NCI-H1105 treated with DMSO at 0.1 percent for 48 hours (cell line): ENCODE measurements at places on chromosomes 5 and 9.
A peak's percentile ranks its signal among the peaks of the same experiment; 100 is the strongest.

DNA sequence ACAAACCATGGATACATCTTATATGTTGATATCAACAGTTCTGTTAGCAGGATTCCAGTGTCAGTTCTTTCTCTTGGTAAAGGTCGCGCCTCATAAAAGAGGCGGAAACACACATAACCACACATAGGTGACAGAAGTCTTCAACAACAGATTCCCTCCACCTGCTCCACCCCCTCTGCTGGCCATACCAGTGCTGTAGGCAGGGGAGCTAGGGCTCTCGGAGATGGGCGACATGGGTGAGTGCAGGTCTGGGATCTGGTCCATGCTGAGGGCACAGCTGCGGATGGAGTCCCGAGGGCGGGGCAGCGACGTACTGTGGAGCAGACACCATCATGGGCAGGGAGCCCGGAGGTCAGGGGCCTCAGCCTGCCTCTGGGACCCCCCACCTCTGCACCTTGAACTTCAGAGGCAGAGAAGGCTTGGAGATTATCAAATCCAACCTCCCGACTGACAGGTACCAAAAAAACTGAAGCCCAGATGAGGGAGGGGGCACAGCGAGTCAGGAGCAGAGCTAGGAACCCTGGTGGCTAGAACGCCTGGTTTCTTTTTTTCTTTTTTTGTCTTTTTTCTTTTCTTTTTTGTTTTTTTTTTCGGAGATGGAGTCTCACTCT is 12.0 kb upstream of the TOR2A start:
- no peak for DNase-seq

GRCh38 chr5:617896-618295 is 5.8 kb downstream of the CEP72 start:
- no peak for DNase-seq

DNA sequence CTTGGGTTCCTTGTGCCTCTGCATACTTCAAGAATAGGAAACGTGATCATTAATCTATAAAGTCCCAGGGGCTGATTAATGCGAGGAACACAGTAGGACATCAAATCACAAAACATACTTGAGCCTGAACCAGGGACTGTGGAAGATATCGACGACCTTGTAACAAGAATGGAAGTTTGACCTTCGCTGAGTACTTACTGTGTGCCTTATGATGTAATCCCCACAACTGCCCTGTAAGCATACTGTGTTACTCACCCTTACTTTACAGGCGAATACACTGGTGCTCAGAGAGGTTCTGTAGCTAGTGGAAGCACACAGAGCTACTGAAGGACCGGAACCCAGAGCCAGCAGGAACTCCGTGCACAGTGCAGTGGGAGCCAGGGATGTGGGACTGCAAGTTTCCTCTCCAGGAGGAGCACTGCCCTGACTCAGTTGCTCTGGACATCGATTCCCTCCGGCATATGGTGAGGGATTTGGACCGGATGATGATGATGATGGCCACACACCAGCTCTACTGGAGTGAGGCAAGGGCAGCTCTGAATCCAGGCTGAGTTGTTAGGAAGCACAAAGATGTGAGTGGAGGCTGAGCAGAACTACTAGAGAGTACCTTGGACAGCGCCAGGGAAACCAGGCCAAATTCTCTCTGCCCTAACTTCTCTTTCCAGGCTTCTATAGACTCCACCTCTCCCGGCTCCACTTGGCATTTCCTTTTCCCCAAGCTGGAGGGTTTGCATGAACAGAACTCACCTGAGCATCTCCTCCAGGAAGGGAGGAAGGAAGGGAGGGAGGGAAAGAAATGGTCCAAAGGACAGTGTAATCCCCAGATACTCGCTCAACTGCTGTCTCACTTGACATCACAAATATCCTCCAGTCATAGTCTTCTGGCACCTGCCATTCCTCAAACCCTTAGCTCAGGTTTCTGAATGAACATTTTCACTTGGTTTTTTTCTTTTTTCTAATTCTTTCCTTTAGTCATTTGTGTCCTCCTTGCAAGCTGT is 1.5 kb upstream of the GABBR2 start:
- no peak for DNase-seq

DNA sequence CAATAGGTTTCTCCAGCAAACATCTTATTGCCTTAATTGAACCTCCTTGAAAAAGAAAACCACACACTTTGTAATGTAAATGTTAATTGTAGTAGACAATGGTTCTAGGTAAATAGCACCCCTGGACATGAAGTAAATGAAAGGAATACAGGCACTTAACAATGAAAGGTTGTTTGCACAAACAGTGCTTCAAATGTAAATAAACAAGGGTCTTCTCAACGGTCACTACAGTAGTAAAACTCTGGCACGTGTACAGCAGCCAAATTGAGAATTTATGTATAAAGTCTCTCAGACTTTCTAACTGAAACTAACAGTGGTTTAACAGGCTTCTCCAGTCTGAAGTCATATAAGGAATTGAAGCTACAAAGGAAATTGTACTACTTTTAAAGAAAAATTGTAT is 218.3 kb downstream of the MEF2C start:
- peak; percentile 79 for DNase-seq

- DNase-seq = no peak
These were observed 248.6 kb upstream of the ANKRD55 start for GRCh38 chr5:56481428-56482357.

- DNase-seq = no peak
These were observed 56.2 kb downstream of the SSBP2 start for GRCh38 chr5:81694726-81695125.

- no peak for DNase-seq
These were observed 128.7 kb downstream of the ATG10 start for GRCh38 chr5:82100303-82101077.

- DNase-seq = no peak
These were observed 6.4 kb upstream of the CFAP90 start for GRCh38 chr5:7857361-7857760.

- no peak for DNase-seq
These were observed 13.8 kb downstream of the SNX30 start for GRCh38 chr9:112764344-112764743.

DNA sequence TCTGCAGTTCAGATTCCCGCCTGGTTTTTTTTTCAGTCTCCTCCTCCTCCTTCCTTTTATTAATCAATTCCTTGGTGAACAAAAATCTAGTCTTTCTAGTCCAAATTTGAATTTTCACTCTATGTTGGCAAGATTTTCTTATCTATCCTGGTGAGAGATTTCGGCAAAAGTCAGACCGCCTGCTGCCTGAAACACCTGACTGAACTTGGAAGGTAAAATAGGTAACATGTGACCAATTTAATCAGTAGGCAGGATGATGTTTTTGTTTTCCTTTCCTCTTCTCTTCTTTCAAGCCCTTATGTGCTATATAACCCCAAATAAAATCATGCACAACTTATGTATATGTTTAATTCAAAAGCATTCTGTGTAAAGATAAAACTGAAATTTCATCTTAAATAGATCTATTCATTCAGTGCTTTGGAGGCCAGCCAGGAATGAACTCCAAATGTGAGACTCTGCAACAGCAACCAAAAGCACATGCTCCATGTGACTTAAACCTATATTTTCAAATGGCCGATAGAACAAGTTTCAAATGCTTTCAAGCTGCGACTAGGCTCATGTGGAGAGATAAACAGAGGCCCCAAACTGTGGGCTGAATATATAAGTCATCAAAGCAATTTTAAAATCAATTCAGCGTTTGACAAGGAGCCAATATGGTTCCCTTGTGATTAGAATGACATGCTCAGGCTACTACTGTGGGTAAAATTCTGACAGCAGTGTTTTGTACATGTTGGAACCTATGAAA is 100.4 kb upstream of the SEMA6A start:
- DNase-seq = no peak

DNA sequence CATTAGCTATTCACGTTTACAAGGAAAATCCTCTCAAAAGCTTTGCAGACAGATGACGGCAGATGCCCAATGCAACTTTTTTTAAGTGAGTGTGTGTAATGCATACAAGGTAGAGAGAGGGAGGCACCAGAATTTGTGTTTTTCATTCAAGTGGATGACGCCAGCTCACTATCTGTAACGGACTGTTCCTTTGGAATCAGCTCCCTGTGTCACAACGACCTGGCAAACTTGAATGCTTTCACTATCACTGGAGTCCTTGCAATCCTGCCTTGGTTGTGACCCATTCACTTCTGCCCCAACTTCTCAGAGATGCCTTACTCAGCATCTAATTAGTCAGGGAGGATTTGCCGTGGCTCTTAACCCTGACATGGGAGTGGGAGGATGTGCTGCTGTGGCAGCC is 148.5 kb downstream of the BNC2 start:
- no peak for DNase-seq

DNA sequence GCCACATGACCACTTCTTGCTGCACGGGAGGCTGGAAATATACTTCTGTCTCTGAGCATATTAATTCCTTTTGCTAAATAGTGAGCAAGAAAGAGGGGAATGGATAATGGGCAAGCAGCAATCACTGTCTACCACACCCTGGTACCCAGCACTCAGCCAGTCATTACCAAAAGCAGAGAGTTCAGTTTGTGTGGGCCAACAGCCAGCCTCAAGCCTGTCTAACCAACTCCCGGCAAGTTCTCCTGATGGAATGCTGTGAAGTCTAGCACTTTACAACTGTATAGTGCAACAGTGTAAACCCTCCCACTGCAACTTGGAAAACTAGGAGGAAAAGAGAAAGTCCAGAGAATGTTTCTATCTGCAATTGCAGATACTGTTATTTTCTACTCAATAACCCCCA is 47.8 kb downstream of the PLK2 start:
- DNase-seq = no peak

DNA sequence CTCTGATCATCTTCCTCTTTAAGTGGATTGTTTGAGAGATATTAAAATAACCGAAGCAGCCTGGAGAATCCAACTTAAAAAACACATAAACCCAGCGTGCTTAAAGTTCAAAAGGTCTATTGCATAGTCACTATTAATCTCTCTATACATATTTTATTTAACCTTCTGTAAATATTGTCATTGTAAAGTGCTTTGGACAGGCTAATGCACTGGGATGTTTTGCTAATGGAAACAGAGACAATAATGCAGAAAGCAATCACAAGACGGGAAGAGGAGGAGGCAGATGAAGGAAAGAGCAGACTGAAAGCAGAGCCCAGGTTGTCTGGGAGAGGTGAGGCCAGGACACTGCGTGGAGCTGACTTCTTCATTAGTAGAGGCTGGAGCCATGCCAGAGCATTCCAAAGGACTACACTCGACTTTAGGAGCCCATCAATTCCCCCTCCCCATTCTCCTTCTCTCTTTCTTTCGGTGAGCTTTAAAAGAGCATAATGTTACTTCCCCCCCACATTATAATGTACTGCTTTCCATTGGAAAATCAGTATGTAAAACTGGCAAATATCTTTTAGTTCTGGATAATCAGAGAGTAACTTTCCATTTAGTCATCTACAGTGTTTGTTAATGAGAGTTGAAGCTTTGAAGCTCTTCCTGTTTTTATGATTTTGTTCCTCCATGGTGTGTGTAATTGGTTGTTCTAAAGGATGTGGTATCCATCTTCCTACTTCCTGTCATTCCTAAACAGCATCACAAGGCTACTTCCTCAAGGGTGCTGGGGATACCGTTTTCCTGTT is 307.3 kb upstream of the MPDZ start:
- no peak for DNase-seq

GRCh38 chr5:151721087-151721646 is 34.5 kb upstream of the SPARC start:
- no peak for DNase-seq

DNA sequence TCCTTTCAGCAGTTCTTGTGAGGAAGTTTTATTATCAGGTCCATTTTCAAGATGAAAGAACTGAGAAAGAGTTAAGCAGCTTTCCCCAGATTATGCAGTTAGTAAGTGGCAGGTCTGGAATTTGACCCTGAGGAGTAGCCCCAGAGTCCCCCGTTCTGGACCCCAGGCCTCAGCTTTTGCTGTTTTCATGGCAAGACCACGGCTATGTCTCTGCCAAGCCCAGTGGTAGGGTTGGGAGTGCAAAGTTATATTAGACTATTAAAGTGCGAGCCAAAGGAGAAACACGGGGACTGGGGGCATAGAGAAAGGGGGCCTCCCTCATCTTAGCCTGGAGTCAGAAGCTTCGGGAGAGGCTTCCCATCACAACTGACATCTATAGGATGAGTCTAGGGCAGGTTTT is 19.3 kb upstream of the ORM1 start:
- DNase-seq = no peak

DNA sequence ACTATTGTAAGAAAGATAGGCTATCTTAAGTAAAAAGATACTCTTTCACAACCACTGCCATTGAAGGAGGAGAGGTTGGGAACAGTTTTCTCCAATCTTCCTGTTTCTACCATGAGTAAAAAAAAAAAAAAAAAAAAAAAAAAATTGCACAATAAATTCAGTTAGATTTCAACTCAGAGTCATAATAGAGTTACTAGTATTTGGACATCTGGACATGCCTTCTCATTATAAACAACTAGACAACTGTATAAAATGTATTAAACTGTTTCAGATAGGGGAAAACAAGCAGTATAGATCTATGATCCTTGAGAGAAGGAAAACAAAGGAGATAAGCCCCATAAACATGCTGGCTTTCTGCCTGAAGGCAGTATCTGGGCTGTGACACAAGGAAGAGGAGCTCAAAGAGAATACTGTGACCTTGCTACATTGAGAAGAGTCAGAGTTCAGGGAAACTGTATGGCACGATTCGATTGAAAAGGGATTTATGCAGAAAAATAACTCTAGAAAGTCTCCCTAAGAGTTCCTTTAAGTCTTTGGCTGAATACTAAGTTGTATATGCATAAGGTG is 249.2 kb upstream of the POU5F2 start:
- no peak for DNase-seq

DNA sequence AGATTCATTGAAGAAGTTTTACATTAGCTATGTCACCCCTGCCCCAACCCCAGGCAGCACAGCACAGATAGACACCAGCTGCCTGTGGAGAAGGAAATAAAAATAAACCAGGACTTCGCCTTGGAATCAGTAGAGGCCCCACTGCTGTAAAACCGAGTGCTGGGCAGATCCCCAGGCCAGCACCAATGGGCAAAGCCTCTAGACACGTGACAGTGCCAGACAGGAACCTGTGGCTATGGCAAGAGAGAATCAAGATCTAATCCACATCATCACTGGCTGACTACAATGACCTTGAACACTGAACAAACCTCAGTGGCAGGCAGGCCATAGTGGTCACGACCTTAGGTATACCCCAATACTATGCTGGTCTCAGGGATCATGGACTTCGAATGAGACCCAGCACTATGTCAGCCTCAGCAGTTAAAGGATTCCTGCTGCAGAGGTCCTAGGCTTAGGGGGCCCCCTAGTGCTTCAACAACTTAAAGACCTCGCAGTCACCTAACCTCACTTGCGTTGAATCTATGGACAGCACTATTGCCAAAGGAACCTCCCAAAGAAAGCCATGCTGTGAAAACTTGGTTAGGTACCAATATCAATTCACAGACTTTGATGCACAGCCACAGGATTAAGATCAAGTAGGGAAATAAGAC is 2118.6 kb upstream of the C9orf72 start:
- DNase-seq = peak; percentile 11

DNA sequence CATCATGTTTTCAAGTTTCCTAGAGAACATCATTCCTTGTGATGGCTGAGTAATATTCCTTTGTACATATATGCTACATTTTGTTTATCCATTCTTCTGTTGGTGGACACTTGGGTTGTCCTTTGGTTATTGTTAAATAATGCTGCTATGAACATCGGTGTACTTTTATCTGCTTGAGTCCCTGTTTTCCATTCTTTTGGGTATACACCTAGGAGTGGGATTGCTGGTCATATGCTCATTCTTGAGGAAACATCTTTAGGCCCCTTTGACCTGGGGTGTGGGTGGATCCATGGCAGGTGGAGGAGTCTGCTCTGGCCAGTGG is 25.3 kb downstream of the GALNT12 start:
- DNase-seq = no peak
